Amniotic epithelial cell (primary cell): ENCODE measurements at places on chromosomes 2 and 18.

DNA sequence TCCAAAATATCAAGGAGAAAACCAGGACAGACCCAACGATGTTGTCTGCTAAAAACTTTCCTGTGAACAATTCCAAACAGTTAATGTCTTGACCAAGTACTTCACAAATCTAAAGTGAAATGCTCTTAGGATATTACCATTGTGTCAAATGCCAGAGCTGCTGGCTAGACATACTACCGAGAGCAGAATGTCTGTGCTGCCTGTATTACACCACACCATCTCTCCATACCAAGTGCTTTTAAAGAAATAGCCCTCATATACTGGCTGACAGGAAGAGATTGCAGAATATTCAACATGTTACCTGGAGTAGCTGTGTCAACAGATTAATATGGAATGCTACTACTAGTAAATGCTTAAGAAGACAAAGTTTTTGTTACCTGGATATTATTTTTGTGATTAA lies 18.6 kb downstream of the IAH1 start:
- DNase-seq: no peak

- DNase-seq: no peak
Measured at GRCh38 chr18:5508821-5509220, 35.0 kb downstream of the EPB41L3 start.

GRCh38 chr18:24014986-24015638 lies 558 bp downstream of the TTC39C start:
- peak; percentile 68 for DNase-seq

GRCh38 chr18:57831597-57832377 lies 28.7 kb upstream of the ATP8B1 start:
- DNase-seq: no peak

DNA sequence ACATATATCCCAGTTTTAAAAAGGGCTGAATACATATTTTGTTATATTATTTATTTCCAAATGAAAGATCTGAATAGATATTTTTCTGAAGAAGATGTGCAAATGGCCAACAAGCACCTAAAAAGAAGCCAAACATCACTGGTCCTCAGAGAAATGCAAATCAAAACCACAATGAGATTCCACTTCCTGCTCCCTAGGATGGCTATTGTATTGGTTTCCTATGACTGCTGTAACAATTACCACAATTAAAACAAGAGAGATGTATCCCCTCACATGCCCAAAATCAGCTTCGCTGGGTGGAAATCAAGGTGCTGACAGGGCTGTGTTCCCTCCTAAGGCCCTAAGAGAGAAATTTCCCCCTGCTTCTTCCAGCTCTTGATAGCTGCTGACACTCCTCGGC lies 23.2 kb downstream of the ABCB11 start:
- DNase-seq: no peak

GRCh38 chr18:77054288-77054605 lies 78.3 kb downstream of the MBP start:
- DNase-seq: no peak

- DNase-seq: peak; percentile 91
Measured at GRCh38 chr2:169584005-169584877, at the start of gene PPIG. TSS of gene PPIG (plus strand) at chr2:169584351. CDS start at chr2:169604042, 19,691 bp downstream.
